Activated effector memory CD4-positive, alpha-beta T cell treated with Interleukin-2 at 50 U/mL for 16 hours (primary cell): ENCODE measurements at places on chromosomes 12 and 14.

GRCh38 chr14:34126586-34126985, 175.7 kb upstream of the EGLN3 start:
- DNase-seq = no peak

- no peak for DNase-seq
Observed at GRCh38 chr12:9687228-9687627, 17.7 kb downstream of the CLEC2D start.

DNA sequence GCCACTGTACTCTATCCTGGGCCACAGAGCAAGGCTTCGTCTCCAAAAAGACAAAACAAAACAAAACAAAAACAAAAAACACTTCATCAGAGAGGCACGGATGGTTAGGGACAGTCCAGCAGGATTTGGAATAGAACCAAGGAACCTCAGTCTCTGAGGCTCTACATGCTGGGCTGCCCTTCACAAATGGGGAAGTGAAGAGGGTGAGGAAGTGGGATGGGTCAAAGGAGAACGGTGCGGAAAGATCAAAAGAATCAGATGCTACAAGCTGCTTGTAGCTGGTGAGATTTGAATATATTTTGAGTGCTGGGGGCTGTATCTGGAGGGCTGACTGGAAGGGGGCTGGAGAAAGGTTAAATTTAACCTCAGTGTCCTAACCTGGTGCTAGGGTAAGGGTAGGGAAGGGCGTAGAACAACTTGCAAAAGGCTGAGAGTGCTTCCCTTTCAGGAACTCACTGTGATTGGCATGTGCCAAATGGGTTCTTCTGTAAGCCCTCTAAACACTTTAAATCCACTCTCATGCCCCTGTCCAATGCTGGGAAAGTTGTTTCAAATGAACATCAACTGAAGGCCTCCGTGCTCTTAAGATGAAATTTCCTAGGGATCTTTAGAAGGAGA, 4.6 kb downstream of the FOXJ2 start:
- DNase-seq = no peak

GRCh38 chr12:132734206-132734605, 23.6 kb downstream of the PGAM5 start:
- no peak for DNase-seq

DNA sequence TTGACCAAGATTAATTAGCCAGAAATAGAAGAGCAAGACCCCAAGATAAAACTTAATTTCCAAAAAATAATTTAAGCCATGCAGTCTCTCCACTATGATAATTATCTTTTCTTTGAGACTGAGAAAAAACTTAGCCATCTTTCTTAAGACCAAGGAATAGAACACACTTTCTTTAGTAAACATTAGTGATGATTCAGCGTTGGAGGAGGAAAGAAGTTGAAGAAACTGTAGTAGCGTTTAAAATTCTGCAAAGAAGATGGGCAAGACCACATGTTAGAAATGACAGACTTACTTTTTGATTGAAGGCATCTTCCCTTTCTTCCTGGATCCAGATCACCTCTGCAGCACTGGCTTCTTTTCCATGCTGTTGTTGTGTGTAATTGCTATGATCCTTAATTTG, 124.8 kb upstream of the RASSF8 start:
- no peak for DNase-seq

DNA sequence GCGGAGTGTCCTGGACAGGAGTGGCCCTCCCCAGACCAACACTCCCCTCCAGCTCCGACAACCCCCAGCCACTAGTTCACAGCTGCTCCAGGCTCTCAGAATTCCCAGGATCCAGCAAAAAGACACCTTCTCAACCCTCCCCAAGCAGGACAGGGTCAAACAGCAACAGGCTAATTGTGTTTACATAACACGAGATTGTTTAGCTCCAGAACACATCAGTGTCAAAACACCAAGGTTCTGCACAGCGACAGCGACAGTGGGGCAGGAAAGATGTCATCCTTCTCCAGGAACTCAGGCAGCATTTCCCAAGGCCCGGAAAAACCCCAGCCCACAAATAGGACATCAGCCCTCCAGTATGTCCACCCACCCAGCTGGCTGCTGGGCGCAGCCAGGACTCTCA, 16.5 kb downstream of the ITPK1 start:
- no peak for DNase-seq

DNA sequence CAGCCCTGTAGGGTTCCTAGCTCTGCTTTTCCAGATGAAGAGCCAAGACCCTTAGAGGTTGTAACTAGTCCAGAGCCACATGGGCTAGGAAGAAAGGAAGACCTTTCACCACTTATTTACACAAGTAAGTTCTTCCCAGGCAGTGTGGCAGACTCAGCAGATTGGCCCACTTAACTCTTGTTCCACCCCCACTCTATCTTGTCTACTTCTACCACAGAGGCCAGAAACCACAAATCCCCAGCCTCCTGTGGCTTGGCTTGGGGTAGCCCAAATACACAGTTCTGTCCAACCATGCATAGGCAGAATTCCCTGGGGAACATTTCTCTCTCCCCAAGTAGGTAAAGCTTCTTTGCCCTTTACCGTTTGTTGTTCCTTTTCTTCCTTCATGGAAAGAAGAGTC, 383.5 kb downstream of the RGS6 start:
- no peak for DNase-seq

GRCh38 chr14:76186308-76187027, 34.7 kb downstream of the GPATCH2L start:
- no peak for DNase-seq

DNA sequence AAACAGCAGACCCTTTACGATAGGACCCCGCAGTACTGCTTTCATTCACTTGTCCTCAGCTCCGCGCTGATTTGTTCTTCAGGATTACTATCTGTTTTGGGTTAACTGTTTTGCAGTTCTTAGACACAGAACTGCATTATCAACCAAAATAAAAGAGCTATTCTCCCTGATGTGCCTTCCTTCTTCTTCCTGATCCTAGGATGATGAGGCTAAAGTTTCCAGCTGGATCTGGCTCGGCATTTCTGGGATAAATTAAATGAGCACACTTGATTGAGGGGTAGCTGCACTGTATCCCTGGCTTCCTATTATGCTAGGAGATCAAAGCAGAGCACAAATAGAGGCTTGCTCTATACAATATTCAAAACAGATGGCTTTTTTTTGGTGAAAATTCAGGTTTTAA, 165.7 kb downstream of the FBXL14 start:
- DNase-seq = no peak

DNA sequence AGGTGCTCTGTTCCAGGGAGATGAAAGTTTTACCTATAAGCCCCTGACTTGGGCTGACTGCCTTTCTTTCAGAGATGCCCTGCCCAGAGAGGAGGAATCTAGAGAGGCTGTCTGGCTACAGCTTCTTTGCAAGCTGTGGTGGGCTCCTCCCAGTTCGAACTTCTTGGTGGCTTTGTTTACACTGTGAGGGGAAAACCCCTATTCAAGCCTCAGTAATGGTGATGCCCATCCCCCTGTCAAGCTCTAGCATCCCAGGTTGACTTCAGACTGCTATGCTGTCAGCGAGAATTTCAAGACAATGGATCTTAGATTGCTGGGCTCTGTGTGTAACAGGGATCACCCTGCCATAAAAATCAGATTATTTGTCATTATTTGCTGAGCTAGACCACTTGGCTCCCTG, 377.6 kb downstream of the FLRT2 start:
- no peak for DNase-seq

- no peak for DNase-seq
Observed at GRCh38 chr12:14952299-14952921, 9.0 kb downstream of the ARHGDIB start.

GRCh38 chr14:67483579-67484285, 4.8 kb downstream of the TMEM229B start:
- no peak for DNase-seq

DNA sequence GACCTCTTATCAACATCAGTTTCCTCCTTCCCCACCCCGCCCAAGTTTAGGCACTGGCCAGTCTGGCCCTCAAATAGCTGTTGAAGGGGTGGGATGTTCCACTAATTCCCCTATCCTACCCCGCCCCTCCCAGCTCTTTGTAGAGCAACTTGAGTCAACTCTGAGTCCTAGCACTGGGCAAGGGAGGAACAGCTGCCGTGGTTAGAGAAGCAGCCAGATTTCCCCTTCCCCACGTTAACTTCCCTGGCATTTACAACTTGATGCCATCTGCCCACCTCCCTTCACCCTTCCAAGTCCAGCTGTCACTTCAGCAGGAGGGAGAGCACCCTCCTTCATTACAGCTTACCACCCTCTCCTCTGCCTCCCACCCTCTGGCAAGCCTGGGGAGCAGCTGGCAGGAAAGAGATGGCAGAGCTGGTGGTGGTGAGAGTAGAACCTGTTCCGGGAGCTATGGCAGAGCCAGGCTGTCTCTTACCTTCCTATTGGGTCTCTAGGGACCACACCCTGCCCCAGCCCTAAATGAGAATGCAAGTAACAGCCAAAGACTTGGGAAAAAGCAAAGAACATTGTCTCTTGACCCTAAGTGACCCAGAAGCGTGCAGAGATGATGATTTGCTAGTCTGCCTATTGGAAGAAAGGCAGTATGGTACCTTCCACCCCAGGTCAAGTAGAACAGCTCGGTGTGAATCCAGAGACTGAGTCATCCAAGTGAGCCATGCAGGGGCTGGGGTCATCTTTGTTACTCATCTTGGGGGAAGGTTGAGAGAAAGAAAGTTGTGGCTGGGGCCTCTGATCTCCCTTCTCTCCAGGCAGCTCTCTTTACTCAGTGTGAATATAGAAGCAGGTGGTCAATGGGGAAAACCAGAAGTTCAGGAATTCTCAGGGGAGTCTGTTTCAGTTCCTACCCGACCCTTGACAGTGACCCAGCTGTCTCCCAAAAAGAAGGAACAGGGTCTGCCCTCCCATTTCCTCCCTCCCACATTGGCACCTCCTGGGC, 1.5 kb downstream of the BLOC1S1 start:
- DNase-seq = no peak

DNA sequence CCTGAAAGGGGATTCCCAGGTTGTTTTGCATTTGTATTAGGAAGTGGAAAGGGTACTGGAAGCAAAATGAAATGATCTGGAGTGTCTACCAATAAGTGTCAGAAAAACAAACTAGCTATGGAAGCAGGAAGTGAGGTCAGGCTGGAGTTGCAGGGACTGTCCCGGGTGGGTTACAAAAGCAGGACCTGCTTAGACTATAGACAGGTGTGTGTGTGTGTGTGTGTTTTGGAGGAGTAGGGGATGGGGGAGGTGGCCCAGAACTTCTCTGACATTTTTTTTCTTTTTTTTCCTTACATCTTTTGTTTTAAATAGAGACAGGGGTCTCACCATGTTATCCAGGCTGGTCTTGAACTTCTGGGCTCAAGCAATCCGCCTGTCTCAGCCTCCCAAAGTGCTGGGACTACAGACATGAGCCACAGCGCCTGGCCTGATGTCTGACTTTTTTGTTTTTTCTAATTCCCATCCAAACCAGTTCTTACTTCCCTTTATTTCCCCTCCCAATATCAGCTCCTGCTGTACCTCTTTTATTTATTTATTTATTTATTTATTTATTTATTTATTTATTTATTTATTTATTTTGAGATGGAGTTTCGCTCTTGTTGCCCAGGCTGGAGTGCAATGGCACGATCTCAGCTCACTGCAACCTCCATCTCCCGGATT, 512 bp upstream of the RND1 start:
- no peak for DNase-seq

DNA sequence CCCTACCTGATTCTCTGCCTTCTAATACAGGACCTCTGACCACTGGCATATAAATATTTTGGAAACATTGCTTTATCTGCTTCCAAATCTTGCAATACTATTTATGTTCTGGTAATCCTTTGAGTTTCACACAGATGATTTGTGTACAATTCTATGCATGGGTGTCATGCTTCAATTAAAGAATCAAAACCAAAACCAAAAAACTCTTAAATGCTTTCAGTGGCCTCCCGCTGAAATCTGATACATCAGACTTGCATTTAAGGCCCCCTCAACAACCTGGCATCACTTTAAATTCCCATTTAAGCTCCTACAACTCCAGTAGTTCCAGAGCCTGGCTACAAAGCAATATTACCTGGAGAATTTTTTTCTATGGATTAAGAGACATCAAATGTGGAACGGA, 221.7 kb upstream of the NAV3 start:
- no peak for DNase-seq
